HCT116 (cell line): ENCODE measurements at places on chromosomes 13 and 19.

- no peak for DNase-seq
- no peak overlapping the region for H3K4me3 ChIP-seq
- peaks cover 14% of the 10 kb centered on the region; the same call in 1 of the 2 replicates for H3K36me3 ChIP-seq
- no peak overlapping the region for H3K27ac ChIP-seq
Observed at GRCh38 chr19:48970923-48971395, 5.8 kb downstream of the FTL start.

DNA sequence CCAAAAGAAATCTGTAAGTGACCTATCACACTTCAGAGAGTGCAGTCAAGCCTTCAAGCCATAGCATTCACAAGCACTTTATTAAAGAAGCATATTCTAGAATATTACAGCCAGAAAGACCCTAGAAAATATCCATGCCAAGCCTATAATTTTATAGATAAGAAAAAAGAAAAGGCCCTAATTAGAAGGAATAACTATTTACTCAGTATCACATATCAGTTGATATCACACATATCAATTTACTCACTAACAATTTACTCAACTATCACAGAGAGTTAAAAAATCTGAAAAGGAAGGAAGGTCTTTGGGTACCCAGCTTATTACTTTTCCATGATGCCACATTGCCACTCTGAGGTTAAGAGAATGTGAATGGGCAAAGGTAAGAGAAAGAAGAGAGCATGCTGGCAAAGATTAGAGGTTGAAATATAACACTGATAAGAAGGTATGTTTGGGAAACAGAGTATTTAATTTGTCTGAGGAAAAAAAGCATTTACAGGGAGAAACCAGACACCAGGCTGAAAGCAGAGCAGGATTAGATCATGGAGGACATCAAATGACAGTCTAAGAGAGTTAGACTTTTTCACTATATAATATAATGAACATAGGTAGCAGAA, 186.2 kb downstream of the VWA8 start:
- H3K4me3 ChIP-seq: no peak overlapping the region
- no peak for DNase-seq
- H3K27ac ChIP-seq: no peak overlapping the region
- no peaks in the 10 kb centered on the region for H3K27me3 ChIP-seq

DNA sequence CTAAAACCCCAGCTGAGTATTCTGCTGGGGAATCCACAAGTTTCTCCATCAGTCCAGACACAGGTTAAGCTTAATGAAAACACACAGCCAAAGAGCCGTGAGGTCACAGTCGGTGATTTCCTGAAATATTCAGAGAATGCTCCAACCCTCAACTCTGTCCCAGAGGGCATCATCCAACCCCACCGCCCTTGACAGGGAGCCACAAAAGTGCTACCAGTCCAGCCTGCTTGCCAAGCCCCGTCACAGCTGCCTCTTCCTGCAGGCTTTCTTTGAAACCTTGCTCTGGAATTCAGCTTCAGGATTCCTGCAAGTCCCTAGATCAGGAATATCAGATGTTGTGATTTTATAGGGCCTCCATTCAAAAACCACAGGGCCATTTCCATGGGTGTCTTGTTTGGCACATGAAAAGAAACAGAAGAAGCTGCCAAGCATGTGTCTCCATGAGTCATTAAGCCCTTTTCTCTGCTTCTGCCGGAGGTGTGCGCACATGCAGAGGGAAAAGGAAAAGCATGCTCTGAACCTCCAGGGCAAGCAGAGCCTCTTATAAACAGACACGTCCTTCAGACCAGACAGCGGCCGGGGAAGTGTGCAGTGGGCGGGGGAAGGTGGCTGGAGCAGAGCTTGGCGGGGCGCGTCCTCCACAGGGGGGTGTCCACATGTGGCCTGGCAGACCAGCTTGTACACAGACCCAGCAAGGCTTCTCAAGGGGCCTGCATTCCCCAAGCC, 164.7 kb downstream of the KATNAL1 start:
- H3K36me3 ChIP-seq: no peaks in the 10 kb centered on the region
- peak overlapping the region; percentile 5 for H3K27ac ChIP-seq
- peaks cover 26% of the 10 kb centered on the region for H3K4me1 ChIP-seq
- DNase-seq: peak; percentile 21
- H3K27me3 ChIP-seq: no peaks in the 10 kb centered on the region

DNA sequence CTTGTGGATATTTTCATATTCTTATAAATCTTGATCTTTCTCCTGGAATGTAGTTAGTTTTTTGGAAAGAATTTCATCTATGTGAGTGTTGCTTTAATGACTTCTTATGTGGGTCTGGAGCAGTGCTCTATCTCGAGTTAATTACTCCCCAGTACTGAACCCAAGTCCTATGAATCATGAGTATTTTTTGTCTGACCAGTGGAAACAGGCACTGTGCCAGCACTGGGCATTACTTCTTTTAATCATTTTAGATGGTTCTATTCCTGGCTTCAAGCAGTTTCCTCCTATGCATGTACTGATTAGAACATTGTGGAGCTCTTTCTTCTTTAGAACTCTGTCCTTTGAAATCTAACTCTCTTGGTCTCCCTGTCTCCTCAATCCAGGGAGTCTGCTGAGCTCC, 466.3 kb downstream of the PCDH17 start:
- H3K27me3 ChIP-seq: no peaks in the 10 kb centered on the region
- no peaks in the 10 kb centered on the region for H3K4me1 ChIP-seq
- no peaks in the 10 kb centered on the region for H3K36me3 ChIP-seq
- H3K27ac ChIP-seq: no peak overlapping the region
- DNase-seq: no peak

DNA sequence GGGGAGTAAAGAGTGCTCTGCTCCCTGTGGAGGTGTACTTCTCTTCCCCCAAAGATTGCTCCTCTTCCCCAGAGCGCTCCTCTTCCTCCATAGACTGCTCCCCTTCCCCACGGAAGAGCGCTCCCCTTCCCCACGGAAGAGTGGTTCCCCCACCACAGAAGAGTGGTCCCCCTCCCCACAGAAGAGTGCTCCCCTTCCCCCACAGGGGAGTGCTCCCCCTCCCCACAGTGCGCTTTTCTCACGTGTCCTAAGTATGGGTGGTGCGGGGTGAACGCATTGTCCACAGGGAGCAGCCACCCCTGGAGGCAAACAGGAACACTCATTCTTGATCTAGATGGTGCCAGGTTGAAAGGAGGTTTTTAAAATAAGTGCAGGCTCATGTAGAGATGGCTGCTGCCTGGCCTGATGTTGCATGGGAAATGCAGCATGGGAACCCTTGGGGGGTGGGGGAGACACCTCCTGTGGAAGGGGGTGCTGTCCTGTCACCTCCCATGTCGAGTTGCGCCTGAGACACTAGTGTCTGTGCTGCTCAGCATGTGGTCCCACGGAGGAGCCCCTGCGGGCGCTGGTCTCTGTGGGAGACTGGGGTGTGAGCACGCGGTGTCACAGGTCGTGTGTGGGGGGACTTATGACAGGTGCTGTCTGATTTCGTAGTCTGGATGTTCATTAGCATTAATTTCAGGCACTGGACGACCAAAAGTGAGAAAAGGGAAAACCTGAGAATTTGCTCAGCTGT, 52.2 kb downstream of the ATP11A start:
- H3K36me3 ChIP-seq: no peaks in the 10 kb centered on the region
- H3K4me1 ChIP-seq: peaks cover 17% of the 10 kb centered on the region
- no peak for DNase-seq

DNA sequence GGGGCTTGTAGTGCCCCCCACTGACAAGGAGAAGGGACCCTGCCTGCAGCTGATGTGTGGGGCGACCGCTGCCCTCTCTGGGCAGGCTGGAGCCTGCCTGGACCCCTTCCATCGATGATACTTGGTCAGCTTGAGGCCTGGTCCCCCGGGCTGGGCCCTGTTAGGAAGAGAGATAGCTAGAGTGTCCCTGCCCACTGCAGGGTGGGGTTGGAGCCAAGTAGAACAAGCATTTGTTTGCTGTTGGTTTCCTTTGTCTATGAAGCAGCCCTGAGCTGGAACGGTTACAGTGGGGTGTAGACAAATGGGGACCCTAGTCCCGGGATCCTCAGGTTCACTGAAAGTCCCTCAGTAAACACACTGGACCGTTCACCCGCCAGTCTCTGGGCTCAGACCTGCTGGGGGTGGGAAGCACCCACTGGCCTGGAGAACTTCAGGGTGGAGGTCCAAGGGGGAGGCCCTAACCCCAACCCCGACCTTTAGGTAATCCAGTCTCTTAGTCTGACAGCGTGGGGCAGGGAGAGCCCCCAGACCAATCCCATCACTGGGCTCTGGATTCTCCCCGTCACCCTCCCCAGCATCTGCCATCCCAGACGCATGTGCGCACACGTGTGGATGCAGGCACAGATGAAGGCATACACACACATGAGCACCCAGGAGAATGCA, 204.8 kb upstream of the ZNF536 start:
- H3K27ac ChIP-seq: no peak overlapping the region
- no peak overlapping the region for H3K4me3 ChIP-seq
- no peaks in the 10 kb centered on the region for H3K36me3 ChIP-seq

GRCh38 chr19:53595510-53595867, 36.3 kb upstream of the DPRX start:
- no peak overlapping the region for H3K27ac ChIP-seq
- DNase-seq: no peak
- H3K27me3 ChIP-seq: no peaks in the 10 kb centered on the region
- no peak overlapping the region for H3K4me3 ChIP-seq
- H3K36me3 ChIP-seq: no peaks in the 10 kb centered on the region
- no peaks in the 10 kb centered on the region for H3K4me1 ChIP-seq

- no peaks in the 10 kb centered on the region for H3K4me1 ChIP-seq
- H3K27ac ChIP-seq: no peak overlapping the region
- DNase-seq: no peak
- no peaks in the 10 kb centered on the region for H3K36me3 ChIP-seq
- 0 out of 2 replicates have a peak, but pooled peaks cover 2% of the 10 kb centered on the region for H3K27me3 ChIP-seq
Observed at GRCh38 chr19:51183629-51184028, 41.3 kb upstream of the CD33 start.
